Lung (tissue), 17 donors: ENCODE measurements at places on chromosomes 13 and 19. TPM values are rescaled to one million over a fixed set of nuclear protein-coding genes. Genes with fewer than 3 reads are reported as not detected.
A peak's percentile ranks its signal among the peaks of the same experiment; 100 is the strongest.

The BORA gene
- total RNA-seq = 3.8 TPM

The ZNF20 gene
- total RNA-seq = 15.0 TPM

The ZNF221 gene
- 2.6 TPM for total RNA-seq

The CEACAM16 gene
- total RNA-seq = 0.26 TPM

The STOML3 gene
- total RNA-seq = 9.8 TPM

The ZNF497 gene
- 3.8 TPM for total RNA-seq

The NLRP9 gene
- total RNA-seq = not detected

DNA sequence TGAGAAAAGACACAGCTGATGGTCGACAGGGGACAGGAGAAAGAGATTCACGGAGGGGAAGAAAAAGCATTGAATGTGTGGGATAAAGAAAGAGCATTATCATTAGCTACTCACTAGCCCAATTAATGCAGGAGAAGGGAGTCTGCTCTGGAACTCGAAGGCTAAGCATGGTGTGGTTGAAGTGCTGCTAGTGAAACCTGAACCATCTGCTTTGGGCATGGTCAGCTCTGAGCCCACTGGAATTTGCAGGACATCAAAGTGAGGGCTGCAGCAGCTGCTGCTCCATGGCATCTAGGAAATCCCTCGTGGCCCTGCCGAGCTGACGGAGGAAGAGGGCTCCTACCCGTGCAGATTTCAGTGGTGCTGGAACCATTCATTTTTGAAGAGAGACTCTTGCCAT is 320.3 kb downstream of the ATP8A2 start:
- no peak for DNase-seq
- H3K4me1 ChIP-seq = peaks cover 28% of the 10 kb centered on the region
- no peaks in the 10 kb centered on the region for H3K36me3 ChIP-seq
- H3K27me3 ChIP-seq = no peaks in the 10 kb centered on the region
- no peak overlapping the region for H3K27ac ChIP-seq

DNA sequence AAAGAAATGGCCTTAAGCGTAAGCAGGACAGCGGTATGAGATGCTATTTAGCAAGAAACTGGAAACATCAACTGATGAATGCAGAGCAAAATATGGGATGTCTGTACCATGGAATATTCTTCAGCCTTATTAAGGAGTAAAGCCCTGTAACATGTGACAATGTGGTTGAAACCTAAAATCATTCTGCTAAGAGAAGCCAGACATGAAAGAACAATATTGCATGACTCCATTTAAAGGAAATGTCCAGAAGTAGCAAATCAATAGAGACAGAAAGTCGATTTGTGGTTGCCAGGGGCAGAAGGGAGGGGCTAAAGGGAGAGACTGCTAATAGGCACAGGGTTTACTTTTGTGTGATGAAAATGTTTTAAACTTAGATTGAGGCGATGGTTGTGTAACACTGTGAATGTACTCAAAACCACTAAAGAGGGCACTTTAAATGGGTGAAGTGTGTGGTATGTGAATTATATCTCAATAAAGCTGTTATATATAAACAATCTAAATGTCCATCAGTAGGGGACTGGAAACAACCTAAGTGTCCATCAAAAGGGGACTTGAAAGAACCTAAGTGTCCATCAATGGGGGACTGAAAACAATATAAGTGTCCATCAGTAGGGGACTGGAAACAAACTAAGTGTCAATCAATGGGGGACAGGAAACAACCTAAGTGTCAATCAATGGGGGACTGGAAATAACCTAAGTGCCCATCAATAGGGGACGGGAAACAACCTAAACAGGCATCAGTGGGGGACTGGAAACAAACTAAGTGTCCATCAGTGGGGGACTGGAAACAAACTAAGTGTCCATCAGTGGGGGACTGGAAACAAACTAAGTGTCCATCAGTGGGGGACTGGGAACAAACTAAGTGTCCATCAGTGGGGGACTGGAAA is 45.4 kb downstream of the CCL25 start:
- no peaks in the 10 kb centered on the region for H3K36me3 ChIP-seq
- no peak overlapping the region for H3K27ac ChIP-seq
- no peaks in the 10 kb centered on the region for H3K4me1 ChIP-seq
- DNase-seq = no peak
- H3K4me3 ChIP-seq = no peak overlapping the region

GRCh38 chr13:48235341-48236135 is 2.5 kb downstream of the ITM2B start:
- no peaks in the 10 kb centered on the region for H3K27me3 ChIP-seq
- DNase-seq = peak; percentile 60
- peak overlapping the region; percentile 13 for H3K4me3 ChIP-seq
- peaks cover 18% of the 10 kb centered on the region for H3K4me1 ChIP-seq
- H3K27ac ChIP-seq = peak overlapping the region; percentile 85

- peaks cover 16% of the 10 kb centered on the region for H3K27me3 ChIP-seq
- H3K36me3 ChIP-seq = no peaks in the 10 kb centered on the region
- no peaks in the 10 kb centered on the region for H3K4me1 ChIP-seq
- no peak for DNase-seq
- no peak overlapping the region for H3K27ac ChIP-seq
Observed at GRCh38 chr19:14972676-14973075, 7.0 kb downstream of the SLC1A6 start.

DNA sequence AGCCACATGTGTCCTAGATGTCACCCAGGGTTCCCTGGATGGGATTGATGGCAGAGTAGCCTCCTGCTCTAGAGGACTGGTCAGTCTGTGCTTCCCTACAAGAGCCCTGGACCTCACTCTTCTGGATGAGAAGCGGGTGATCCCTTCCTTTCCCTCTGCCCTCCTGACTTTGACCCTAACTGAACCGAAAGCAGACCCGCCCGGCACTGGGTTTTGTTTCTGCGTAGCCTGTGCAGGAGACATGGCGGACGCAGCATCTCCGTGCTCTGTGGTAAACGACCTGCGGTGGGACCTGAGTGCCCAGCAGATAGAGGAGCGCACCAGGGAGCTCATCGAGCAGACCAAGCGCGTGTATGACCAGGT is 4.9 kb downstream of the THOP1 start:
- no peak overlapping the region for H3K27ac ChIP-seq
- no peak overlapping the region for H3K4me3 ChIP-seq
- no peaks in the 10 kb centered on the region for H3K36me3 ChIP-seq
- DNase-seq = no peak
- no peaks in the 10 kb centered on the region for H3K4me1 ChIP-seq

DNA sequence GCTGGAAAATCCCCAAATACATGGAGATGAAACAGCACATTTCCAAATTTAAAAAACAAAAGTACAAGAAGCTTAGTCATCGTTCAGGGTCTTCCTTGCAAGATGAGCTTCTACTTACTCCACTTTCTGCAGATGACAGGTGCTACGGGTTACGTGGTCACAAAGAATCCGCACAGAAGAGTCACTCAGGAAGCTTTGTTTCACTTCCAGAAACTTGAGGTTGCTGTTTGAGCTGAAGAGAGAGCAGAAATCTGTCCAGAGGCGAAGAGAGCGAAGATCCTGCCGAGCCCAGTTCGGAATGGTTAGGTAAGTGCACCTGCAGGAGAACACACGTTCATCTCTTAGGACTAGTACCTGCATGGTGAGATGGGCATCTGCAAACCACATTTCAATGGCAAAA is 9.4 kb downstream of the NLRP7 start:
- no peak for DNase-seq
- H3K27me3 ChIP-seq = no peaks in the 10 kb centered on the region
- H3K27ac ChIP-seq = no peak overlapping the region
- no peak overlapping the region for H3K4me3 ChIP-seq
- H3K36me3 ChIP-seq = no peaks in the 10 kb centered on the region

GRCh38 chr13:20796791-20797508 is 23.2 kb upstream of the EEF1AKMT1 start:
- no peak overlapping the region for H3K4me3 ChIP-seq
- no peak overlapping the region for H3K27ac ChIP-seq
